ENCODE measurements at places on chromosomes 4 and X.

DNA sequence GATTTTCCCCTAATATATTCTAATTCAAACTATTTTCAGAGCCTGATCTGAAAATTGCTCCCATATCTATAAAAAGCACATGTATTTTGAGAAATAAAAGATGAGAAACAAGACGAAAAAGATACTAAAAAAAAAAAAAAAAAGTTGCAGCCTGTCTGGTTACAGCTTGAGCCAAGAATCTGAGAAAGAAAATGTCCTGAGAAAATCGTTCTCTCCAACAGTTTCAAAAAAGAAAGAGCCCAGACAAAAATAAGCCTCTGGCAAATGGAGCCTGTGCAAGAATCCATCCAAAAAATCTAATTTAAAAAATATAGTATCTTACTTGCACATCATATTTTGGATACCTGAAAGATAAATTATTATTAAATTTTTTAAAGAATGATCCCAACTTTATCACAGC lies 163.0 kb upstream of the TBL1X start:
- no peak for DNase-seq

DNA sequence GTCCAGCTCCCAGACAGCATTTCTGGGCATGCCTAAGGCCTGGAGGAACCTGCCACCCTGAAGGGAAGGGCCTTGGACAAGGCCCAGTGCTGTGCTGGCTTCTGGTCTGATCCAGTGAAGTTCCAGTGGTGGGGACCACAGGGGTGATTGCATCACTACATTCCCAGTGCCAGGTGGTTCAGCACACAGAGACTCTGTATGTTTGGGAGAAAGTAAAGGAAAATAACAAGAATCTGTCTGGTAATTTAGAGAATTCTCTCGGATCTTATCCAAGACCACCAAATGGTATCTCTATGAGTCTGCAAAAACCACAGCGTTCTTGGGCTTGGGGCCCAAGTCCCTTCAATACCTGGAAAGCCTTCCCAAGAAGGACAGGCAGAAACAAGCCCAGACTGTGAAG lies 131.8 kb upstream of the MAD2L1 start:
- no peak for DNase-seq

GRCh38 chr4:125750828-125751466 lies 436.2 kb downstream of the FAT4 start:
- no peak for DNase-seq

DNA sequence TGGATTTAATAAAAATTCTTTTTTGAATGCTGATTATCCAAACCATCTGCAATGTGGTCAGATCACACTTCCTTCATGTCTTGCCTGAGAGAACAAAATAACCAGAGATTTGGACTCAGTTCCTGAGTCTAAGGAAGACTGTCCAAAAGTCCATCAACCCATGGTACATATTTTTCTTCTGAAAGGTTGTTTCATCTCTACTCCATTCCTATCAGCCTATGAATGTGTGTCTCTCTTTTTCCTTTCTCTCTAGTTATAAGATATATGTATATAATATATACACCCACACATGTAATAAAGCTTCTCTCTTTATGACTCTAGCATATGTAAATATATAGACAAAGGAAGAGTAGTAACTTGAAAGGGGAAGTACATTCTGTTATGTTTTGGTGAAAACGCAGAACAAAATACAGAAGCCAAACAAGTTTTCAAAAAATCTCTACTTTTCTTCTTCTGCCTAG lies 226.9 kb downstream of the ARHGAP24 start:
- DNase-seq = peak; percentile 47

- no peak for DNase-seq
Observed at GRCh38 chrX:23331701-23332100, 2.9 kb upstream of the PTCHD1 start.

GRCh38 chr4:105061136-105061696 lies 85.5 kb upstream of the TET2 start:
- DNase-seq = peak; percentile 17

DNA sequence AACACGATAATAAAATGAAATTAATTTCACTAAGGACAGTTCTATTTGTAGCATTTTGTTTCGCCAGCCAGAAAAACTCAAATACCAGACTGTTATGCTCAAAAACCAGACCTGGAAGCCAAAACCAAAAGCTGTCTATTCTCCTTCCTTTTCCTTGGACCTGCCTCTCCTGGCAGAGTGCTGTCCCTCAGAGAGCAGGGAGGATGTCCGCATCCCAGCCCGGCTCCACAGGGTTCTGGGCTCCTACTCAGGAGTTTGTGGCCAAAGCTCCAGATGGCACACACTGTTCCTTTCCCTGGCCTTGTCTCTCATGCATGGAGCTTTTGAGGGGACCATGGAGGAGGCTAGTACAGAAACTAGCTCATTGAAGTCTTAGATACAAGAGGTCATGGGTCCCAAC lies 41.9 kb upstream of the C1QTNF7 start:
- no peak for DNase-seq

- DNase-seq = no peak
Observed at GRCh38 chr4:74545448-74545847, 100.5 kb downstream of the AREG start.

- no peak for DNase-seq
Observed at GRCh38 chrX:14448406-14448805, 80.9 kb upstream of the GLRA2 start.

DNA sequence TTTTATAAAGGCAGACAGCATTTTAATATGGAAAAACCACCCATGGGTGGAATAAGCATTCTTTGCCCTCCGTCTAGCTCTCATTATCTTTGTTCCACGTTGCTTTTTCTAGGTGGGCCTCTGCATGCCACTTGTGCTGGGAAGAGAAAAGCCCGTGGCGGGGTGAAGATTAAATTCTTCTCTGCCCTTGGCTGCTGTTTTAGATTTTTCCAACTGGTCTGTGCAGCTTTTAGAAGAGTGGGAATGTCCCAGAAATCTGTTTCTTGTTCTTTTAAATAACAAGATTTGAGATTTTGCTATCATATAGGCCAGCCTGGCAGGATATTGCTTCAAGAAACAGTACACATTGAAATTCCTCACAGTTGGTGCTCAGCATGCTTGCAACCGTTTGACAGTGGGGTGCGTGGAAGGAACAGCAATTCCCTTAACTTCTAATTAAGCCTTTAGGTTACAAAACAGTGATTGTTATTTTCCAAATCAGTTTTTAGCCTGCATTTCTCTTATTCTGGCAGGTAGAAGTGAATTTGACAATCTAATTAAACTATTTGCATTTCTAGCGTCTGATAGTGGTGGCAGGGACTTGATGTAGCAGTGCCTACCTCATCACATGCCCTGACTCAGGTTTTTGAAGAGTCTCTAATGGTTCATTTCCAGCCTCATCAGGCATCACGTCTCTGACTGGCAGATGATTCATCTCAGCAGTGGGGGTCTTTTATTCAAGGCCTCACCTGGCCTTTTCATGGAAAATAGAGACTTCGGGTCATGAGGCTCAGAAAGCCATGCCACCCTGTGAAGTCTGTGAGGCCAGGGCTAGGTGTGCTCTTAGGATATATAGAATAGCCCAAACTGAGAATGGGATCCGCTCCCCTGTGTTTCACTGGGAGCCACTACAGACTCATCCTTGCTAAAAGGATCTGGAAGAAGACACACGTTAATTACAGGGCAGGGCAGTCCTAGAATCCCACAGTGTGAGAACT lies 50.8 kb downstream of the PPEF1 start:
- no peak for DNase-seq

DNA sequence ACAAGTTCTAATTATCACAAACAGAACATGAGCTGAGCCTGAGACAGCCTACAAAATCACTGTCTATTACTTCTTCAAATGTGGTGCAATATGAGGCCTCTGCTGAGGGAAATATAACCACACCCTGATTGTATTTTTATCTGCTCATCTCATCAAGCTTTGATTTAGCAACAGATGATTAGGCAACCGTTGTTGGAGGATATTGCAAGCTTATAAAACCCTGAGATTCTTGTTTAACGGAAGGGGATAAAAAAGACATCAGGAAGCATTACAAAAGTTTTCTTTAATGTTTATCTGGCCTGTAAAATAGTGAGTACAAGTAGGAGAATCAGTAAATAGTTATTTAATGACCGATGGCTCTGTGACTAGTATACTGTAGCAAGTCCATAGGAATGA lies 108.5 kb downstream of the ZNF330 start:
- DNase-seq = no peak

- DNase-seq = no peak
Observed at GRCh38 chrX:13077168-13077567, 32.7 kb upstream of the FAM9C start.

DNA sequence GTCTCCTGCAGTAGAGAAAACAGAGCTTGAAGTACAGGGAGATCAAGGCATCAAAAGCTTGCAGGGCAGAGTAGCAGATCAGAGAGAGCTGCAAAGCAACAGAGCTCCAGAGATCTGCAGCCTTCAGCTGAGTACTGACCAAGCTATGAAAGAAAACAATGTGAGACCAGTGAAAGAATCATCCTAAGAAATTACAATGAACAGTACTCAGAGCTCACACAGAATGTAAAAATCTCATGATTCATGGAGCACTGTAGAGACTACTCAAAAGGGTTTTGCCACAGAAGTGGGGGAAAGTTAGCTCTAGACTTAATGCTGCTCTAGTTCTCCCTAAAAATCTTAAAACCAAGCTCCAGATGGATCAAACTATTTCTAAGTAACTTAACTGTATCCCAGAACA lies 80.0 kb upstream of the MAB21L2 start:
- no peak for DNase-seq

- no peak for DNase-seq
Observed at GRCh38 chr4:38430841-38431240, 233.2 kb upstream of the KLF3 start.

DNA sequence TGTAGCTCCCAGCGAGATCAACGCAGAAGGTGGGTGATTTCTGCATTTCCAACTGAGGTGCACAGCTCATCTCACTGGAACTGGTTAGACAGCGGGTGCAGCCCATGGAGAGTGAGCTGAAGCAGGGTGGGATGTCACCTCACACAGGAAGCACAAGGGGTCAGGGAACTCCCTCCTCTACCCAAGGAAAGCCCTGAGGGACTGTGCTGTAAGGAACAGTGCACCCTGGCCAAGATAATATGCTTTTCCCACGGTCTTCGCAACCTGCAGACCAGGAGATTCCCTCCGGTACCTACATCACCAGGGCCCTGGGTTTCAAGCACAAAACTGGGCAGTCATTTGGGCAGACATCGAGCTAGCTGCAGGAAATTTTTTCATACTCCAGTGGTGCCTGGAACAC lies 216.4 kb upstream of the TET2 start:
- no peak for DNase-seq

GRCh38 chr4:1201851-1202525 lies 29.6 kb upstream of the SPON2 start:
- no peak for DNase-seq

- DNase-seq = no peak
Observed at GRCh38 chr4:4533461-4534169, 8.2 kb downstream of the STX18 start.

DNA sequence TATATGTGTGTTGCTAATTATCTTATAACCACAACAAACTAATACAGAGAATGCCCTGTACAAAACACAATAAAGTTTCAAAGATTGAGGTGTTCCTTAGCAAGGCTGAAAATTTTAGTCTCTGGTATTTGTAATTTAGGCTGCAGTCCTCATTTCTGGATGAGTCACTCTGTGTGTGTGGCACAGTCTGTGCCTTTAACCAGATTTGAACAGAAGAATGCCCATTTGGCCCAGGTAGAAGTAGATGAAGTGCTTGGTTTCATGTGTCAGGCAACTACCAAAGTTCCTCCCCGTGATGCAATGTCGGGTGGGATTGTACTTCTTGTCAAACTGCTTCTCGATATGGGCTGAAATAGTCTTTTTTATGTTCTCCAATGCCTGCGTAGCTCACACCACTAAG lies 91.6 kb upstream of the H2AZ1 start:
- no peak for DNase-seq

- no peak for DNase-seq
Observed at GRCh38 chrX:45295259-45295986, 94.7 kb upstream of the DIPK2B start.

- DNase-seq = no peak
Observed at GRCh38 chr4:14267373-14268060, 640.0 kb upstream of the BOD1L1 start.

DNA sequence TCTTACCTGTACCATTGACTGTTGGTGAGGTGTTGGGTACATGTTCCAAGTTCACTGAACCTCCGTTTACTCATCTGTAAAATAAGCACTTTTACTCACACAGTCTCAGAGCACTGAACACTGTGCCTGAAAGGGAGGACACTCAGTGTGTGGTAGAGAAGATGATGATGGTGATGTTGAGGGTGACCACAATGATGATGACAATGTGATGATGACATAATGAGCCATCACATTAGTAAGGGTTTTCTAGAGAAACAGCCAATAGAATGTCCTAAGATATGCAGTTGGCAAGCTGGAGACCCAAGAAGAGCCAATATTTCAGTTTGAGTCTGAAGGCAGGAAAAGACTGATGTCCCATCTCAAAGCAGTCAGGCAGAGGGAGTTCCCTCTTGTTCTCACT lies 315.4 kb upstream of the IGFBP7 start:
- DNase-seq = no peak

GRCh38 chrX:12162420-12162819 lies 24.1 kb downstream of the FRMPD4 start:
- DNase-seq = no peak

GRCh38 chr4:153089742-153090141 lies 114.5 kb upstream of the TRIM2 start:
- DNase-seq = no peak

DNA sequence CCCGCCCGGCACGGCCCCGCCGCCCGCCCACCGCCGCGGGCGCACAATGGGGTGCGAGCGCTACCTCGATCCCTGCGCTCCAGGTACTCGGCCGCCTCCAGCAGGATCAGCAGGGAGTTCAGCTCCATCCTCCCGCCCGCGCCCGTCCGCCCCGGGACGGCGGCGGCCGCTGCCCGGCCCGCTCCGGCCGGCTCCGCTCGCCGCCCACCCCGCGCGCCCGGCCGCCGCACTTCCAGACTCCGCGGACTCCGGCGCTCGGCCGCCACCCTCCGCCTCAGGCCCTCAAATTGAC lies at the start of gene MXD4:
Gene MXD4, minus strand, starts transcription at position 257 of the 292 bp plus-strand sequence. Its CDS starts 129 bp downstream, at position 128.
- peak; percentile 11 for DNase-seq

- DNase-seq = peak; percentile 12
Observed at GRCh38 chrX:68699960-68700746, 52.7 kb downstream of the STARD8 start.

GRCh38 chr4:36320117-36320896 lies 38.9 kb downstream of the DTHD1 start:
- no peak for DNase-seq

DNA sequence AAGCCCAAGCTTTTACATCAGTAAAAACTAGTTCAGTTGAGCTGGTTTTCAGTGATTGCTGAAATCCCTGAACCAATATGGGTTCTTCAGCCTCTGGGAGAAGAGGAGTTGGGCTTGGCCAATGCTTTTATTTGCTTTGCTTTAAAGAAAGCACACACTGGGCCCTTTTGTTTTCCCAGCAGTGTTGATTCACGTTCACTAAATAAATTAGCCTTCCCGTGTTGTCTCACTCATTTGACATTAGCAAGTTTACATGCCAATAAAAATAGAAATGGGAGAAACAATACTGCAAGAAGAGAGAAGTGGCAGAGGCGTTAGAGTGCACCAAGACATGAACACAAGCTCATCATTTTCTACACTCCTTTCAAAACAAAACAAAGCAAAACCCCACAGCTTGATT lies 136.2 kb downstream of the SHROOM3 start:
- DNase-seq = no peak

Measured in RPMI8226 (cell line).